Stimulated activated CD4-positive, alpha-beta T cell treated with anti-CD3 and anti-CD28 coated beads, Interleukin-15, amount 100 ng/mL, for 24 hours (primary cell): ENCODE measurements at places on chromosomes 6 and 20.

- DNase-seq = no peak
These were observed 168.8 kb upstream of the GRIK2 start for GRCh38 chr6:101224751-101225150.

GRCh38 chr20:34069341-34070078 is 42.5 kb downstream of the EIF2S2 start:
- DNase-seq = peak; percentile 48

GRCh38 chr6:82783587-82784236 is 281.9 kb downstream of the UBE3D start:
- no peak for DNase-seq

DNA sequence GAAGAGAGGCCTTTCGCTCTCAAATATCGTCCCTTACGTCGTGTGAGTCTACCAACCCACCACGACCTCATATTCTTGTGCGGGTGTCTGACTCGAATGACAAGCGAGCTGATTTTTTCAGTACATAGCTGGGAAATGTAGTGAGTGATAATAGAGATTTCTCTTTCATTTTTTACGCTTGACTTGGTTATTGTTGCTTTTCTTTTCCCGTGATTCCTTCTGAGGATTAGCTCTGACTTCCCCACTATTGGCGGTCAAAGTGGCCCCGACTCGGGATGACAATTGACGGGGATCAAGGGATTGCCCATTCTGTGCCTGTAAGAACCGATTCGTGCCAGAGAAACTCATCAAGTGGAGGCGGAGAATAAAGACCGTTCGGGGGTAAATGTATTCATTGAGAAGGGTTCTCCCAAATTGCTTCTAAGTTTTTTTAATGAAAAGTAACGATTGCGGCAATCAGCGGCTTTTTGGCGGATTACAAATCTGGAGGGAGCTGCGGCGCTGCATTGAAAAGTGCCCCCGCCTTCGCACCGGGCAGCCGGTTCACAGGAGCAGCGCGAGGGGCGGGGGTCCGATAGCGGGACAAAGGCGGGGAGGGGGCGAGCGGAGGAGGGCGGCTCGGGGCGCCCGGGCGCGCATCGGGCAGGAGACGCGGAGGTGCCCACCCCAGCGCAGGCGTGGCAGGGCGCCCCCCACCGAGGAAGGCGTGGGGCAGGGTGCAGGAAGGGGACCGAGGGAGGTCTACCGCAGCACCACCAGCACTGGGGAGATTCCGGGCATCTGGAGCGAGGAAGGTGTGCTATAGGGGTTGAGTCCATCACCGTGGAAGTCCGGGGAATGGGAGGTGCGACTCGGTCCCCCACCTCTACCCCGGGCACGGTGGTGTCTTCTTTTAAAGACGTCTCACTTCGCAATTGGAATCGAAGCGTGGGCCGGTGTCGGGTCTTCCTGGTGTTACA is 44.5 kb upstream of the OSTM1 start:
- DNase-seq = peak; percentile 19

GRCh38 chr20:9809271-9809670 is 29.6 kb downstream of the PAK5 start:
- DNase-seq = no peak

- no peak for DNase-seq
These were observed 112.8 kb upstream of the HEY2 start for GRCh38 chr6:125636671-125637070.

GRCh38 chr6:111711984-111712752 is 106.5 kb upstream of the TRAF3IP2 start:
- DNase-seq = no peak
